ENCODE measurements at places on chromosomes 2 and 18.

DNA sequence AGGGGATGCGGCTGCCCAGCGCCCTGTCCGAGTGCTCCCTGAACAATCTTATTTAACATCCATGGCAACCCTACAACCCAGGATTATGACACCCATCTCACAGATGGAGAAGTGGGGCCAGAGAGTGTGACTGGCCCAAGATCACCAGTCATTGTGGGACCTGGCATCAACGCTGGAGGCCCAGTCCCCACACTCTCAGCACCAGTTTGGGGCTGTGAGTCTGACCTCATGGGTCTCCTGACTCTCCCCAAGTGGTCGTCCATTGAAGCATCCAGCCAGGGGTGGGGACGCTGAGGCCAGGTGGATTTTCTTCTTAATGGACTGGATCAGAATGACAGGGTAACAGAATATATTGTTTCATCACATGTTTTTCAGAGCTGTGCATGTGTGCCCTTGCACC lies 24.5 kb downstream of the MAL start:
- DNase-seq, result no peak

GRCh38 chr2:169185711-169186110 lies 116.3 kb downstream of the DHRS9 start:
- no peak for DNase-seq

GRCh38 chr2:95721726-95722125 lies 129.9 kb downstream of the TRIM43 start:
- DNase-seq, result no peak

- no peak for DNase-seq
These were observed 21.8 kb upstream of the RGPD4 start for GRCh38 chr2:107804608-107805498.

DNA sequence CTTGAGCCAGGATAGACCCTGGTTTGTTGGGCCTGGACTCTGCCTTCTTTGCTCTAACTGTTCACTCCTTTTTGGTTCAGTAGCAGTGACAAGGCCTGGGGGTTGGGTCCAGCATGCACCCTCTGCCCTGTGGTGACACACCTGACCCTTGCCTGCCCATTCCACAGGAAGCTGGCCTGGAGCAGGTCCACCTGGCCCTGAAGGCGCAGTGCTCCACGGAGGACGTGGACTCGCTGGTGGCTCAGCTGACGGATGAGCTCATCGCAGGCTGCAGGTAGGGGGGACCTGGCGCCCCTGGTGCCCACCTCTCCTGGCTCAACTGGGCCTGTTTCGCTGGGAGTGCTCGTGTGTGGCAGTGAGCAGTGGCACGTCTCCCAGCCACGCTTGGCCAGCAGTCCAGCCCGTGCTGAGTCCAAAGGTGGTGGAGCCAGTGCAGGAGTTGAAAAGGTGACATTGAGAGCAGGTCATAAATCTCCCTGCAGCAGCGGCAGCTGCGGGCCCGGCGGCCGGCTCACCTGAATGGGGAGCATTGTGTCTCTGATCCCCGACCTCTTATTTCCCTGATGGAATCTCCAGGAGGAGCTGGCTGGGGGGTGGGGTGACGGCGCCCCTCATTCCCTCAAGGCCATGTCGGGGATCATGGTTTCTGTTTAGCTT lies 102.6 kb downstream of the DYSF start:
- no peak for DNase-seq

GRCh38 chr2:5846881-5847280 lies 154.7 kb downstream of the SOX11 start:
- DNase-seq, result no peak

- DNase-seq, result no peak
These were observed 190.5 kb downstream of the RND3 start for GRCh38 chr2:150296770-150297546.

GRCh38 chr2:120345608-120346007 lies 328 bp upstream of the INHBB start:
- no peak for DNase-seq

DNA sequence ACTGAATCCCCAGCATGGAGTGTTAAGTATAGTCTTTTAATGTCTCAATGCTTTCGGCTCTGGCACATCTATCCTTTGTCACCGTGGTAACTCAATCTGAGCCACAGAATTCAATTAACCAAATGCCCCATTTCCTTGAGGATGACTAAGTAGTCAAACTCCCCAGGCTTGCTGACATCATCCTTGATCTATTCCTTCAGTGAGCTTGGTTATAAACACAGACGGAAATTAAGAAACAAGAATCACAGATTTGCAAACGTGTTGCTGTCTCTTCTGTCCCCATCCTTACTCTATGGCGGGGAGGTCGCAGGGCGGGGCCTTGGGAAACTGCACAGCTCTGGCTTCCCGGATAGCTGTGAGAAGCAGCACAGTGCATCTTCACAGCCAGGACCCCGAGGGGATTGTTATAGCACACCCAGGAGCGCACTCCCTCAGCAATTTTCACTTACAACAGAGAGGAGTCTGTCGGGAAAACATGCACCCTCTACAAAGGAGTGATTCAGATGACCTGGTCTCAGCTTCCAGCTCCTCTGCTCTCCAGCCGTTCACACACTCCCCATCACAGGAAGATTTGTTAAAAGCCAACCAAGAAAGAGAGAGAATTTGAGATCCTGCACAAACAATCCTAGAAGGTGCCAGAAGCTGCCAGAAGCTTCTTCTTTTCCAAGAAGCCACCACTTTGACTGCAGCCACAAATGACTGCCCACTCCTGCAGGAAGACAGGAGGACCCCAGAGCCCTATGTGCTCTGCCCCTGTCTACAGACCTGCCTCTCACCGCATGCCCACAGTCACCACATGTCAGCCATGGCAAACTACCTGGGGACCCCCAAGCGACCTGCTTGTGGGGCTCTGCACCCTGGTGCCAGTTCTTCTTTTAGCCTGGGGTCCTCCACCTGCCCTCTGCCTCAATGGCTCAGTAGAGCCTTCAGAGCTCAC lies 44.9 kb upstream of the YWHAQ start:
- DNase-seq, result no peak

- no peak for DNase-seq
These were observed 378 bp downstream of the WDPCP start for GRCh38 chr2:63587814-63588384.

- no peak for DNase-seq
These were observed 42.4 kb downstream of the ST3GAL5 start for GRCh38 chr2:85846411-85846810.

- DNase-seq, result no peak
These were observed 154.5 kb downstream of the MGAT5 start for GRCh38 chr2:134408386-134408785.

DNA sequence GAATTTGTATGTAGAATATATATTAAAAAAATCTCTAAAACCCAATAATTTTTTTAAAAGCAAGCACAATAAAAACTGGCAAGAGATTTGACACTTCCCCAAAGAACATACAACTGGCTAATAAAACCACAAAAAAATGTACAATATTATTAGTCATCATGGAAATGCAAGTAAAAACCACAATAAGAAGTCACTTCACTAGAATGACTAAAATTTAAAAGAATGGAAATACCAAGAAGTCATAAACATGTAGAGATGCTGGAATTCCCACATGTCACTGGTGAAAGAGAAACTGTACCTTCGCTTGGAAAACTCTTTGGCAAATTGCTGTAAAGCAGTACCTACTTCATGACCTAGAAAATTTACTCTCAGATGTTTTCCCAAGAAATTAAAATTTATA lies 43.4 kb upstream of the KYNU start:
- DNase-seq, result no peak

Data from NCI-H2107 (cell line).